ENCODE measurements at places on chromosomes 3 and 15.

DNA sequence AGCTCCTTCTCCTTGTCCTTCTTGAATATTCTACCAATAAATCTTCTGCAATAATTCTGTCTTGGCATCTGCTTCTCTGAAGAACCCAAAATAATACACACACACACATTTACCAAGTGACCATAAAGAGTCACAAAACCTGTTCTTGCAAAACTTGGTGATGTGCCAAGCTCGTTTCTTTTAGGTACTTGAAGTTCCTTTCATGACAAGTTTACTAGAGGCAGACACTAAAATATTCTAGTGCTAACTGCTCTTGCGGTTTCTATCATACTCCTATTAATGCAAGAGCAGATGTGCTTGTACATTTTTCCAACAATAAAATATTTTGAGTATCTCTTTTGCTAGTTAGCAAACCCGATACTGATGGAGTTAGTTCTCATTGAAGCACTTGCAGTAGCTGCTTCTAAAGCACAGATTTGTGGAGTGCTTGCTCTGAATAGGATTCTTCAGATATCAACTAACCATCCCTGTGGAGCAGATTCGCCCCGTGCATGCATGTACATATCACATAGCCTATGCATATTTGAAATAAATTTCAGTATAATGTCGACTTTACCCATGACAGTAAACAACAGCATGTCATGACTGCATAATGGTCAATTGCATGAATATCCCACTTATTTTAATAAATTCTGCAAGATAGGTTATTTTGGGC, 23.2 kb downstream of the HHLA2 start:
- DNase-seq = no peak

GRCh38 chr15:57697588-57697987, 8.9 kb upstream of the POLR2M start:
- no peak for DNase-seq

- DNase-seq = no peak
Observed at GRCh38 chr15:46622851-46623250, 988.0 kb downstream of the SQOR start.

DNA sequence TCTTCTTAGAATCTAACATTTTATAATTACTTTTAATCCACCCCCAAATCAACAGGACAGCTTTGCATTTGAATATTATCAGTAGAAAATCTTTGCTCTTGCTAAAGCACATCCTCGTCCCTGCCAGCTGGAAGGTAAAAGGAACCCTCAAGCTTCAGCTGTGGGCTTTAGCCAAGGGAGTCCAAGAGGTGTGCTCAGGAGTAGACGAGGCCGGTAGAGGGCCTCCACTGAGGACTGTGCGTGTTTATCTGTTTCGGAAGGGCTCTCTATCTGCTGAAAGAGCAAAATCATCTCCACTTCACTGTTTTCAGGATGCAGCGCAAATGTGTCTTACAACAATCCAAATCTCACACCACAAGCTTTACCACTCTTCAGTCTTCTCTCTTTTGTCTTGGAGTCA, 257.4 kb upstream of the IL12A start:
- DNase-seq = no peak

DNA sequence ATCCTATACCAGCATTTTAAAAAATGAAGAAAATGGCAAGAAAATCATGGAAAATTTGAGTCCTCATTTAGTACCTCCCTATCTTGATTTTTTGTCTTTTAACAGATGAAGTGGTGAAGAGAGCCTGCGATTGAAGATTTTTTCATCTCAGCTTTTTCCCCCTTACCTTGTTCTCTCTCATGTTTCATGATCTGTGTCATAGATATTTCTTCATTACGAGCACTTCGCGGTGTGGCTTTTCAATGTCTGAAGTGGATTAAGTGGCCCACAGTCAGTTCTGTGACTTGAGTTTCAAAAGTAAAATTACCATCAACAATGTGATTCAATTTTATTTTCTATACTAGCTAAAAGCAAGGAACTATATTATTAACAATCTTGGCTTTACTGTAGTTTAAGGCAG, 147.2 kb downstream of the FNDC3B start:
- no peak for DNase-seq

DNA sequence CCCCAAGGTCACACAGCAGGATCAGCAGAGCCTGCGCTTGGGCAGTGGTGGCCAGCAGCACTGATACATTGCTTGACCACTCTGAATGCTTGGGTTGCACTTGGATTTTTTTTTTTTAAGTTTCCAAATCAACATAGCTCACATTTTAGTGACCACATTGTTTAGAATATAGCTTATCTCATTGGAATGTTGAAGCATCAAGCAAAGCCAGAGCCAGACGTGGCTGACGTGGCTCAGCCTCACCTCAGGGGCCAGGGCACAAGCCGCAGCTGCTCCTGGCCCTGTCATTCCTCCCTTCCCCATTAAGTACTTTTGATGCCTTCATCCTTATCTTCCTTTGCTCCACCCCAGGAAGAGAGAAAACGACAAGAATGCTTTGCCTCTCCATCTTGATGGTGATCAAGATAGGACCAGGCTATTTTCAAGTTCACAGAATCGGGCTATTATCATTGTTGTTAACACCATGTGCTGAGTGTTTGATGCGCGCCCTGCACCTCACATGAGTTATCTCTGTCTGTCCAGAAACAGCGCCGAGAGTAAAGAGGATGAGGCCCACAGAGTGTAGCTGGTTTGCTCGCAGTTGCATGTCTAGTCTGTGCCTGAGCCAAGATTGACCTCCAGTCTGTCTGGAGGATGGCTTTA, 75.8 kb downstream of the AAGAB start:
- DNase-seq = no peak

DNA sequence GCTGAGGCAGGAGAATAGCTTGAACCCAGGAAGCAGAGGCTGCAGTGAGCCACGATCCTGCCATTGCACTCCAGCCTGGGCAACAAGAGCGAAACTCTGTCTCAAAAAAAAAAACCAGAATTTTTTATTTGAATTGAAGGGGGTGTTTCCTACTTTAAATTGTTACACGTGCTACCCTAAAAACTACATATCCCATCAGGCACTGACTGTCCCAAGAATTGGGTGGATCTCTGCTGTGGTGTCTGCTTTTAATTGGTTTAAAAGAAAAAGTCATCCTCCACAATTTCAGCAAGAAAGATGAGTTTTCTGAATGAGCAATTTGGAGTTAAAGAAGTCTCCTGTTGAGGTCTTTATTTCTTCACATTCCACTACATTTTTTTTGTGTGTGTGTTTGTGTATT, 2.1 kb downstream of the PDIA3 start:
- DNase-seq = no peak

GRCh38 chr3:20099060-20099459, 58.8 kb downstream of the KAT2B start:
- DNase-seq = no peak

DNA sequence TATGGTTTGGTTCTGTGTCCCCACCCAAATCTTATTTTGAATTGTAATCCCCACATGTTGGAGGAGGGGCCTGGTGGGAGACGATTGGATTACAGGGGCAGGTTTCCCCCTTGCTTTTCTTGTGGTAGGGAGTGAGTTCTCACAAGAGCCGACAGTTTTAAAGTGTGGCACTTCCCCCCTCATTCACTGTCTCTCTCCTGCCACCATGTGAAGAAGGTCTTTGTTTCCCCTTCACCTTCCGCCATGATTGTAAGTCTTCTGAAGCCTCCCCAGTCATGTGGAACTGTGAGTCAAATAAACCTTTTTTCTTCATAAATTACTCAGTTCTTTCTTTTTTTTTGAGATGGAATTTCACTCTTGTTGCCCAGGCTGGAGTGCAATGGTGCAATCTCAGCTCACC, 124.9 kb downstream of the IQCH start:
- DNase-seq = no peak

DNA sequence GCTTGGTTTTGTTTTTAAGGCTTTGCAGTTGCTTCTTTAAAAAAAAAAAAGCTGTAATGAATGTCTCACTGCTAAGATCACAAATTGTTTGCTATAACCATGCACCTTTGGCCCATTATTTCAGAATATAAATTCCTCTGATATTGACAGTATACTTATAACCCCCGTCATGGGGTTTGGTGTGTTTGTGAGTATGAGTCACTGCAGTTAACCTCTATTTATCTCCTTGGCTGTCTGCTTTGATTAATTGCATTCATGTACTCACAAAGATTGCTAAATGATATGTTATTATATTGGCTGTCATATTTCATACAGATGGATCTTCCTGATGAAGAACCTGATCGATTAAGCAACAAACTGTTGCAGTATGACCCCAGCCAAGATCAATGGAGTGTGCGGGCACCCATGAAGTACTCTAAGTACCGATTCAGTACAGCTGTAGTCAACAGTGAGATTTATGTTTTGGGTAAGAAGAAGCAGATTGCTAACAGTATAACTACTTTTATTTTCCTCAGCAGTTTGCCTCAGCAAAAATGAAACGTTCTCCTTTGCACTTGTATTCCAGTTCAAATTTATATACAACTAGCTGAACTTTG, 14.9 kb downstream of the KBTBD12 start:
- no peak for DNase-seq

GRCh38 chr15:26892182-26892518, 25.3 kb downstream of the GABRA5 start:
- DNase-seq = no peak

DNA sequence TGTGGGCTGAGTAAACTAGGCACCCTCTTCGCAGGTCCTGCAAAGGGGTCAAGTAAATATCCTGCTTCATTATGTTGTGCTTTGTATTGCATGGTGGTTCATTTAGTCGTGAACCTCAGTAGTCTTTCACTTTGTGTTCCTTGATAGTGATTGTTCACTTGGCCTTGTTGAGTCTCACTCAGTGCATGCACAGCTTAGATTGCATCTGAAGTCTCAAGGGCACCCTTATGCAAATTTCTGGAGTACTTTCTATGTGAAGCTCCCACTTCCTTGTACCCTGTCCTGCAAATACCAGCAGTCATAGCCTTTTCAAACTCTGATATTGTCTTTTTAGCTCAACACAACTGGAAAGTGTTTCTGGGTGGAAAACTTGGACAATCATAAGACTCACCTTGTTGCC, 519.2 kb downstream of the NAALADL2 start:
- no peak for DNase-seq

GRCh38 chr15:57947781-57948180, 117.7 kb downstream of the ALDH1A2 start:
- DNase-seq = no peak

GRCh38 chr15:100310513-100311153, 31.1 kb downstream of the ADAMTS17 start:
- no peak for DNase-seq

DNA sequence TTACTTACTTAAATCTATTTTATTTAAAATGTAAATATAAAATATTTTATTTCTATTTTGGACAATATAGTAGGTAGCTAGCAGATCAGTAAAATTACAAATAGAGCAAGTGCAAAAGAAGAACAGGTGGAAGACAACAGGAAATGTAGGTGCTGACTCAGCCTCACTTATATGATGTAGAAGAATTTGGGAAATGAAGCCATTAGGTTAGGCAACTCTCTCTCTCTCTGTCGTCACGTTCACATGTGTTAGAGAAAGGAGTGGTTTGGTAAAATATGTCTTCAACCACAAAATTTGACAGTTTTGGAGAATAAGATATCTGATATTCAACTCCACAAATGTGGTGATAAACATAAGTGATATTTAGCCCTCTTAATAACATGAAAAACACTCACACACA, 532.5 kb upstream of the KCNMB2 start:
- no peak for DNase-seq

- DNase-seq = no peak
Observed at GRCh38 chr3:158103887-158104327, 2.3 kb downstream of the SHOX2 start.

- DNase-seq = no peak
Observed at GRCh38 chr3:58032186-58032585, 24.0 kb downstream of the FLNB start.

DNA sequence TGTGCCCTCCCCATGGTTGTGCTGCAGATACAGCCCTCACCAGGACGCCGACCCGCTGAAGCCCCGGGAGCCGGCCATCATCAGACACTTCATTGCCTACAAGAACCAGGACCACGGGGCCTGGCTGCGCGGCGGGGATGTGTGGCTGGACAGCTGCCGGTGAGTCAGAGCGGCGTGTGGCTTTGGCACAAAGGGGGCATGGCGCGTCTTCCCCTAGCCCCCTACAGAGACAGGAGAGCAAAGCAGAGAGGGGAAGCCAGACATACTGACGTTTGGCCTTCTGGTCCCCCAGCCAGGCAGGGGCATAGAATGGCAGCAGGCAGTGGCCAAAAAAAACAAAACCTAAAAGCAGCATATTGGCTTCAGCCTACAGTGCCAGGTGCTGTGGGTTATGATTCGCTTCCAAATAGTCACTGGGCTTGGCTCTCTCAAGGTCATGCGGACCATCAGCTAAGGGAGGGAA, 64.0 kb downstream of the MESD start:
- DNase-seq = no peak

DNA sequence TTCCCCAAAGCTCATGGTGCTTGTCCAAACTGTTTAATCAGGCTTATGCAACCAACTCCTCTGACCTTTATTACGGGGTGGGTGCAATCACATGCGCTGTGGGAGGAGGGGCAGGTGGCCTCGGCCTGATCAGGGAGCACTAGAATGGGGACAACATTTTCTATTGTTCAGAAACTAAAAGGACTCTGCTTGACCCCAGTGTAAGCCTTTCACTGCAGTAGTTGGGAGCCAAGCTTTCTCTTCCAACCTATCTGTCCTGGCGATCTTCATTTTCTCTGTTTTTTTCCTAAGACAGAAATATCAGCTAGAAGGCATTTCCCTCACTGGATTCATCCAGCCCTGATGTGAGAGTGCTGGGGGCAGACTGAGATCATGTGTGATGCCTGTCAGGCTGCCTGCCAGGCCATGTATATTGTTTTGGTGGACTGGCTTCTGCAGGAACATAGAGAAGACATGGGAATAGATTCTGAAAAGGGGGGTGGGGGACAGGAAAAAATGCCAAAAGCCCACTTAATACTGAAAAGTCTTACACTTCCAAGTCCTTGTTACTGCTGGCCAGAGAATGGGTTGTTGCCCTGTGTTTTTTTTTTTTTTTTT, 627.0 kb upstream of the TBL1XR1 start:
- DNase-seq = no peak

- no peak for DNase-seq
Observed at GRCh38 chr15:70817266-70817665, 36.7 kb downstream of the LARP6 start.

GRCh38 chr15:80474224-80475215, 70.3 kb downstream of the ARNT2 start:
- DNase-seq = no peak

- DNase-seq = no peak
Observed at GRCh38 chr3:191253089-191253799, 54.2 kb downstream of the OSTN start.

GRCh38 chr3:184750349-184751083, 38.7 kb upstream of the MAGEF1 start:
- no peak for DNase-seq

DNA sequence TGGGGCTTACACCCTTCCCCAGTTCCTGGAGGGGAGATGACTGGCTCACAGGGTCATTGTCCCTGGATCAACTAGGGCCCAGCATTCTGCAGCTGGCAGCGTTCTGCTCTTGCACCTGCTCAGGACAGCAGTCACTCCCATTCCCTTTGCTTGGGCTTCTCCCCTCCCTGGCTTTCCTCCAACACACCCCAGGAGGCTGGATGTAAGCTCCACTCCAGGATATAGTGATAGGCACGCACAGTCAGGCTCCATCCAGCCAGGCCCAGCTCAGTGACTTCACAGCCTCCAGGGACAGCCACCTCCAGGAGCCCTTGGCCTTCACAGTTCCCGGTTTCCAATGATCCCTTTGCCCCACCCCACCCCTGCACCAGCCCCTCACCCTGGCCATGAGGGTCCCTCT, 1.9 kb downstream of the SPTBN5 start:
- DNase-seq = peak; percentile 26

Data from NCI-H1694 (cell line).